WERI-Rb-1 (cell line): ENCODE measurements at places on chromosomes 5 and 9.

DNA sequence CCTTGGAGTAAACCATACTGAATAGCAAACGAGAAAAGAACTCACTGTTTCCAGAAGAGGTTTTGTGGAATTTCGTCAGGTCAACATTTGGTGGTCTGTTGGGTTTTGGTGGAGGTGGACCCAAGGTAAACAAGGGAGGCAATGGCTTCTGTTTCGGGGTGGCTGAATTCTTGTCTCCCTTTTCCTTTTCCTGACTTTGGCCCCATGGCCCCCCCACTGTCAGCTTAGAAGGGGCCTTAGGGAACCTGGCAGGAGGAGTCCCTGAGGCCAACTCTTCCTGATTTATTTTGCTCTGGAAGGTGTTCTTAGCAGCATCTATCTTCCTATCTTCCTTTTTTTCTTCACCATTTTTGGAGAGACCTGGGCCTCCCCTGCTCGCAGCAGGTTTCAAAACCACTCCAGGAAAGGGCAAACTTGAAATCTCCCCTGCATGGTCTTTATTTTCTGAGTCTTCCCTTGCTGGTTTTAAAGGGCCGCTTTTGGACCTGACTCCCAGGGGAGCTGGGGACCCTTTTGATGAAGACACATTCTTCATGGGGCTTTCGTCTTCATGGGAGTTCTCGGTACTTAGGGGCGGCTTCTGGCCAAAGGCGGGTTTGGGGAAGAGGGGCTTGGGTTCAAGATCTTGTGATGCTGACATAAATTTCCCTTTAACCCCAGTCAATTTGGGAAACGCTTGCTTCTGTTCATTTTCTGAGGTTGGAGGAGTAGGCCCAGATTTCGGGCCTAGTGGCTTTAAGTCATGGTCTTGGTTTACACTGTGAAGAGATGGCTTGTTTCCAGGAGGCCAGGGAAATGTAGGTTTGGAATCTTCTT, 17.4 kb downstream of the FYB1 start:
- DNase-seq = no peak

GRCh38 chr9:14962193-14962882, 52.1 kb upstream of the FREM1 start:
- DNase-seq = no peak

DNA sequence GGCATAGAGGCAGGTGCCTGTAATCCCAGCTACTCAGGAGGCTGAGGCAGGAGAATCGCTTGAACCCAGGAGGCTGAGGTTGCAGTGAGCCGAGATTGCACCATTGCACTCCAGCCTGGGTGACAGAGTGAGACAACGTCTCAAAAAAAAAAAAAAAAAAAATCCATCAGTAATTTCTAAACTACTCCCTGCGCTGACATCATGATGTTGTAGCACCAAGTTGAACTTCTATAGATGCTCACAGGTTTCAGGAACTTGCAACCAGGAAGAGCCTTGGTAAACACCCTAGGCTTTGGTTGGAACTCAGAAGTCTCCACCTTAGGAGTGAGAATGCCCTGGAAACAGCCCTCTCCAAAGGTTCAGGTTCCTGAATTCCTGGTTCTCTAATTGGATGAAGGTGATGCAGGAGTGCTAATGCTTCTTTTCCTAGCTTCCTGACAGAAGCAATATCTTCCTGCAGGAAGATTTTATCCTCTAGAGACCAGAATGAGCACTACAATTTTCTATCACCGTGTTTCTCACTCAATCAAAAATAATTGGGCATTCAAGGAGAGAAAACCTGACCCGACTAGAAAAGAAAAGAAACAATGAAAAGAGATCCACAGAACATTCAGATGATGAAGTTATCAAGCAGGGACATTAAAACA, 469.6 kb downstream of the GADD45G start:
- DNase-seq = no peak

DNA sequence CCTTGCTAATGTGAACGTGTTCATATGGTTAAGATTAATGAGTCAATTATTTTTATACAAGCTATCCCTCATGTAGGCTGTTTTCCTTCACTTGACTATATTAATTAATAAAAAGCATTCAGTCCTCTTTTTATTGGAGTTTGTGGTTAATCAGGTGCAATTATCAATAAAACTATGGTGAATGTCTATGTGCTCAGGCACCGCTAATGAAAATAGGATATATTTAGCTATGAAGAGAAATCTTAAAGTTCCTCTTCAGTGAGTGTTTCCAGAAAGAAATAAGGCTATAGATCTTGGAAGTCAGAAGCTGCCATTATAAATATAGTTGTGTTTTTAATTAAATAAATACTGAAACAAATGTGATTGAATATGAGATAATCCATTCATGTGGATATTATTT, 422.1 kb downstream of the DMAC1 start:
- DNase-seq = no peak

DNA sequence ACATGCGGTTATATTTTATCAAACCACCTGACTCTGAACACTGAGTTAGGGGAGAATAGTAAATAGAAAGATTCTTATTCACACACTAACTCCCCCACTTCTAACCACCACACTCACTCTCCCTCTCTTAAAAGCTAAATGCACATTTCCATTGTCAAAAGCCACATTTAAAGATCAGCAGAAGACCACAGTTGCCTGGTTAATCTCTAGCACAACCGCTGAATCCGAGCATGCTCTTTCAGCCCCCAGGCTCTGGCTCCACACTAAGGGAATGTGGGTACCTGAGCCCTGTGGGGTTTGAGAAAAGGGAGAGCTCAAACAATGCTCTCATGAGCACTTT, 35.7 kb downstream of the PFDN1 start:
- no peak for DNase-seq

DNA sequence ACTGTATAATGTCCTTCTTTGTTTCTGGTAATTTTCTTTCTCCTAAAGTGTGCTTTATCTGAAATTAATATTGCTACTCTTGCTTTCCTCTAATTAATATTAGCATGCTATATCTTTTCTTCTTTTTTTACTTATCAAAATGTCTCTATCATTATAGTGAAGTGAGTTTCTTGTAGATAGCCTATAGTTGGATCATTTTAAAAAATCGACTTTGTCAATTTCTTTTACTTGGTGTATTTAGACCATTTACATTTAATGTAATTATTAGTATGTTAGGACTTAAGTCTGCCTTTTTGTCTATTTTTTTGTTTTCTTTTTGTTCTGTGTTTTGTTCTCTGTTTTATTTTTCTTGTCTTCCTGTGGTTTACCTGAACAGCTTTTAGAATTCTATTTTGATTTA, 35.4 kb upstream of the RNF130 start:
- DNase-seq = no peak

- no peak for DNase-seq
Observed at GRCh38 chr5:94888674-94889073, 270.2 kb downstream of the SLF1 start.

GRCh38 chr5:67255881-67256280, 59.3 kb upstream of the CD180 start:
- no peak for DNase-seq

- no peak for DNase-seq
Observed at GRCh38 chr9:124733964-124734740, 37.0 kb downstream of the NR6A1 start.

DNA sequence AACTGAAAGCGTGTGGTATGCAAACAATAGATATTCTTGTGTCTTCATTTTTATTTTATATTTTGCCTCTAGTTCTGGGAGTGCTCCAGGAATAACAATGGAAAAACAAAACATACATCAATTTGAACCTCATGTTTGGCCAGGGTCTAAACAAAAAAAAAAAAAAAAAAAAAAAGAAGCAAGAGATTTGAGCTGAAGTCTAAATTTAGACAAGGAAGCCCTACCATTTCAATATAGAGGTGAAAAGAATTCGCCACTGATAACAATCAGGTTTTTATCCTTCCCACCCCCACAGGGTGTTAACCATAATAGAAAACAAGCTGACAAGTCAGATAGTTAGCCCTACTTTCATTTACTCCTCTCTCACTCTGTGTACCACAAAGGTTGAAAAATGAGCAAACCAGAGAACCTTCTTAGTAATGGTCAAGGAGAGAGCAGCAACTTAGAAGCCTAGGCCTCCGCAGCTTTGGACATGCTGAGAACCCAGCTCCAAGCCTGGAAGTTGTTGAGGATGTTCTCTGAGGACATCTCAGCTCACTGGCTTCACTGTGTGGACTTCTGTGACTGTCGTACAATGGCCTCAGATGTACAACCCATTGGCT, 118.2 kb upstream of the HMHB1 start:
- DNase-seq = no peak

GRCh38 chr9:105118636-105119035, 125.8 kb upstream of the SLC44A1 start:
- no peak for DNase-seq

DNA sequence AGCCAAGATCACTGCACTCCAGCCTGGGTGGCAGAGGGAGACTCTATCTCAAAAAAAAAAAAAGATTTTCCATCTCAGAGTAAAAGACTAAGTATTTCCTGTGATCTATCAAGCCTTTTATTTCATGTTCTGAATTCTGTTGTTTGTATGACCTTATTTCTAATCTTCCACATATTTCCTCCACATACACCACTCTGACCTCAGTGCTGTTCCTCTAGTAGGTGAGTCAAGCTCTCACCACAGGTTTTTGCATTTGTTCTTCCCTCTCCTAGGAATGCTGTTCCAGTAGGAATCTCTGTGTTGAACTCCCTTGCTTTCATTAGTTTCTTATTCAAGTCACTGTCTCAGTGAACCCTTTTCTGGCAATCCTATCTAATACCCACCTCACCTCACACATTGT, 68.1 kb downstream of the INVS start:
- no peak for DNase-seq

DNA sequence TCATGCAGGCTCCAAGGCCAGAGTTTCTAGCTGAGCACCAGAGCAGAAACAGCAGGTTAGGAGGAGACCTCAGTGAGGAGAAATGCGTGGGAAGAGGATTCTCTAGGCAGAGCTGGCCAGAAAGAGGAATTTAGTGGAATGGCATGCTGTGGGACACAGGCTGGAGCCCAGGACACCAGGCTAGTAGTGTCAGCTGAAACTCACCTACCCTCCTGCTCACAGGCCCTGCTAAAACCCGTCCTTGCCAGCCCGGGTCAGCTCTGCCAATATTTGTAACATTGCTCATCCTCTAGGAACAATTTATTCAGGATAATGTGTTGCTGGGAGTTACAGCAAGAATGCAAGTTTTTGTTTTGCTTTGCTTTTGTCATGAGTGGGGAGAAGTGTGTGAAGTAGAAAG, 40.2 kb upstream of the AGXT2 start:
- DNase-seq = no peak
